ENCODE measurements at places on chromosomes 7 and 10.

DNA sequence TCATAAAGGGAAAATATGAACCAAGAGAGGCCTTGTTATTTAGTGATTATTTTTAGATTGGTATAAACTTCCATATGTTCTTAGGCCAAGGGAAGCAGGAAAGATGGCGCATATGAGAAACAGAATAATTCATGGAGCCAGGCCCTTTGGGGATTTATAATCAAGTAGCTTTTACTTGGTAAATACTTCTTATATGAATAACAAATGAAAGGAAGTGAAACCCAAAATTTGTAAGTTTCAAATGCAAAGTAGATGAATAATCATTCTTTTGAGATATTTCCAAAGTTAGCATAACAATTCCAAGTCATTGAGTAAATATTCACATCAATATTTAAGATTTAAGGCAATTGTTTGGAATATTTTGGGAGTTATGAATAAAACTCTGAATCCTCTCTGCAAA lies 13.9 kb upstream of the OPTN start:
- no peak for DNase-seq

- no peak for DNase-seq
Measured at GRCh38 chr10:108653531-108653930, 1269.8 kb downstream of the XPNPEP1 start.

GRCh38 chr7:86925221-86925620 lies 134.2 kb downstream of the ELAPOR2 start:
- no peak for DNase-seq

DNA sequence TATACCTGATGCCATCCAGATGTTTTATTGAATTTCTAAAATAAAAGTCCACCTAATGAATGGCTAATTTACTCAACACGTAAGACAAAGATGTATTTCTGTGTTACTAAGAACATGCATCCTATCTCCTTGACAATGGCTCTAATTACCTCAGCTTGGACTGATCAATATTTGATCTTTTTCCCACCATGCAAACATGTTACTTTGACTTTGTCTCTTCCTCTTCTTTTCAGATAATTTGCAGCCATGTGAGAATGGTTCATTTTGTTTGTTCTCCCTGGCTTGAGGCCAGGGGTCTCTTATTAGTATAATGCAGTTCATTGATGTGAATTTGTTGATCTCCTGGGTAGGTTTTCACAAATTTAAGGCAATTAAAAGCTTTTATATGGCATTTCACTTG lies 302.1 kb downstream of the ADK start:
- no peak for DNase-seq

GRCh38 chr10:97427571-97428179 lies 1.7 kb downstream of the PGAM1 start:
- DNase-seq, result no peak

- DNase-seq, result no peak
Measured at GRCh38 chr7:65927489-65928448, 54.2 kb downstream of the GUSB start.

DNA sequence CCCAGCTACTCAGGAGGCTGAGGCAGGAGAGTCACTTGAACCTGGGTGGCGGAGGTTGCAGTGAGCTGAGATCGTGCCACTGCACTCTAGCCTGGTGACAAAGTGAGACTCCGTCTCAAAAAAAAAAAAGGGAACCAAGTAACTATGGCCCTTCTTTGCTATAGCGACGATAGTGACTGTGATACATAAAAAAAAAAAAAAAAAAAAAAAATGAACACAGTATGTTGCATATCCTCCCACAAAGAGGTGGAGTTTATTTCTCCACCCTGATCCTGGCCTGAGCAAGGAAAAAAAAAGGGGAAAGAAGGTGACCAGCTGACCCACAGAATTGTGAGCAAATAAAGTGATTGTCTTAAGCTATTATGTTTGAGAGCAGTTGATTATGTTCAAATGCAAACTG lies 42.3 kb upstream of the STEAP1B start:
- DNase-seq, result no peak

DNA sequence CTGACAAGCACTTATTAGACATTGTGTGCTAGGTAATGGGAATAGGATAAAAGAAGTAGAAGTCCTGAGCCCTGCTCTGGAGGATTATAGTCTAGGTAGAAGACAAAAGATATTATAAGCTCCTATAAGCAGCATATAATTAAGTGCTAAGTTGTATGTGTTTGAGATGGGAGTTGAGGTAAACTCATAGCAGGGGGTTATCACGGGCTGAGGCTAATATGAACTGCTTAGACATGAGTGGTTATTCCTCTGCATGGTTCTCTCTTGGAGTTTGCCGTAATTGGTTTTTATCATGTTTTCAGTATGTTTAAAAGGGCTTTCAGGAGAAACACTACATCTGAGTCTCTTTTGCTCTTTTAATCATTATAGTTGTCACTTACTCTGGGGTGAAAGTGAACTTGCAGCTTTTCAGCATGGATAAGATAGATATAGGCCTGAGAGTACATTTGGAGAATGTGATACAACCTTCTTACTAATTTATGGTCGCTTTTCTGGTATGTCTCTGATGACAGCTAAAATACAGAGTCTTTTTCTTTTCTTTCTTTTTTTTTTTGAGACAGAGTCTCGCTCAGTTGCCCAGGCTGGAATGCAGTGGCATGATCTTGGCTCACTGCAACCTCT lies 39.0 kb downstream of the SMNDC1 start:
- peak; percentile 7 for DNase-seq

DNA sequence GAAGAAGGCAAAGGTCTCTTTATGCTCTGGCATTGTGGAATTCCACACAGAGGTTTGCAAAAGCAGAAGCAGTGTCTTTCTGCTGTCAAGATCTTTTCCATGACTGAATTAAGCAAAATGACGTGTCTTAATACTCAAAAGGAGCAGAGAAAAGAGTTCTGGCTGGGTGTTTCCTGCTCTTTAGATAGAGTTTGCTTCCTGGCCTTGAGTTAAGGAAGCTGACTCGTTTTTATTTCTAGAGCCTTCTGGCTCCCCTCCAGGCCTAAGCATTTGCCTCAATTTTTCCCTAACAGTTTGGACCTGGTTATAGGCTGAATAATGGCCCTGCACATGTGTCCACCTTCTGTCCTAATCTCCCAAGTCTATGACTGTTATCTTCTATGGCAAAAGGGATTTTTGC lies 21.6 kb downstream of the TAS2R41 start:
- no peak for DNase-seq

DNA sequence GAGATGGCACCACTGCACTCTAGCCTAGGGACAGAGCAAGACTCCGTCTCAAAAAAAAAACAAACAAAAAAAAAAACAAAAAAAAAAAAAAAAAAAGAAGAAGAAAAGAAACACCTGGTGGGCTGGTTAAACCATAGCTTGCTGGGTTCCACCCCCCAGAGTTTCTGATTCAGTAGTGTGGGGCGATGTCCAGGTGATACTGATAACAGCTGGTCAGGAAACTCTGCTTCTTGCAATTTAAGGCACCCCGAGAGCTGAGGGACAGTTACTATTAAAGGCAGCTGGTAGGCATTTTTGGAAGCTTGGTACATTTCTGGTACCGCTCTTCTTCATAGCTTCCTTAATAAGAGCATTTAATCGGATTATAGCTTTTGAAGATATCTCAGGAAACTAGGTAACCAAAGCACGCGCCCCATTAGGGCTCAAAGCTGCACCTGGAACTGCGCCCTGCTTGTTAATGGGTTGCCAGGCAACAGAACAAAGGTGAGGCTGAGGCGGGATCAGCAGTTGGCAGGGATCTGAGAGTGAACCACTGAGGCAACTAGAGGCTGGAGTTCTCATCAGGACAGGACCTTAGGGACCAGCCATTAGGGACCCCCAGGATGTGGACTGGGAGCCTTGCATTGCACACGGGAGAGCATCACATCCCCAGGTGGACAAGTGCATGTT lies 6.5 kb upstream of the SDK1 start:
- peak; percentile 42 for DNase-seq

- no peak for DNase-seq
Measured at GRCh38 chr7:81788246-81788645, 18.4 kb upstream of the HGF start.

- DNase-seq, result no peak
Measured at GRCh38 chr7:158446706-158447105, 140.9 kb downstream of the PTPRN2 start.

DNA sequence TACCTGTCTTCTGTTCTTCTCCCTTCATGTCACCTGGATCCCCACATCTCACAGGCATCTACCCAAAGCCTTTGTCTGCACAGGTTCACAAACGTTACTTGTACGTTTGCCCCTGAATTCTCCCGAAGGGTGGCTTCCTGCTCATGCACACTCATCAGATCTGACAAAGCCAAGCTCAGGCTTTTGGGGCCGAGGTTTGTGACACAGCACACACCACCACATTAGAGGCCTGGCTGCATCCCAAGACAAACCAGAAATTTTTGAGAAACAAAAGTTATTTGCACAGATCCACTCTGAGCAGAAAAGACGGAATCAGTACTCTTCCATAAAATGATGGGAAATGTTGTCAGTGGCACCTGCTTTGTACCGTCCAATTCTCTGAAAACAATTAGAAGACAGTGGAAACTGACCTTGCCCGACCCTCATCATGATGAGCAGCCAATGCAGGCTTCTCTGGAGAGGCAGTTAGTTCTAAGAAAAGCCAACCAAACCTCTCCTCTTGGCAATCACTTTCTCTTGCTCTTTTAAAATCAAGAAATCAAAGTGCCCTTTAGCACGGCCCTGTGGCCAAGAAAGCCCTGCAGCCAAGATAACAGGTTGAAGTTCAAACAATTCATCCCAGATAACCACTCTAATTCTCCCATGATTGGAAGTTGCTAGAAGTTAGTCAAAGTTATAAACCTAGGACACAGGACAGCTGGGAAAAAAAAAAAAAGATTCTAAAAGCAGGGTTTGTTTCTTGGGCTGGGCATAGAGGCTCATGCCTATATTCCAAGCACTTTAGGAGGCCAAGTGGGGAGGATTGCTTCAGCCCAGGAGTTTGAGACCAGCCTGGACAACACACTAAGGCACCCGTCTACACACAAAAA lies 13.6 kb upstream of the SVIL start:
- DNase-seq, result no peak

DNA sequence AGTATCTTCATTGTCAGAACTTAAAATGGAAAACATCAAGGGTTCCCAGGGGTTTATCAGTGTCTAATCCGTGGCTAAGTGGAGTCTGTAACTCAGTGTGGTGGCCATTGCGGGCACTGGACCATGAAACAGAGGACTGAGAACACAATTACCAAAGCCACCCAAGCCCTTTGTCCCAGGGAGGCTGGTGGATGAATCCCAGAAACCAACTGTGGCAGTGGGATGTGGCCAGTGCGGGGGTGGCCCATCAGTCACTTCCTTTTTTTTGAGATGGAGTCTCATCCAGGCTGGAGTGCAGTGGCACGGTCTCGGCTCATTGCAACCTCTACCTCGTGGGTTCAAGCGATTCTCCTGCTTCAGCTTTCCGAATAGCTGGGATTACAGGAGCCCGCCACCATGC lies 61.8 kb downstream of the TACC2 start:
- DNase-seq, result no peak

- no peak for DNase-seq
Measured at GRCh38 chr7:67753891-67754290, 757.3 kb downstream of the TYW1 start.

- no peak for DNase-seq
Measured at GRCh38 chr10:49187044-49187484, 1.1 kb downstream of the TMEM273 start.

GRCh38 chr7:1042492-1042833 lies 1.9 kb upstream of the GPR146 start:
- DNase-seq, result no peak

DNA sequence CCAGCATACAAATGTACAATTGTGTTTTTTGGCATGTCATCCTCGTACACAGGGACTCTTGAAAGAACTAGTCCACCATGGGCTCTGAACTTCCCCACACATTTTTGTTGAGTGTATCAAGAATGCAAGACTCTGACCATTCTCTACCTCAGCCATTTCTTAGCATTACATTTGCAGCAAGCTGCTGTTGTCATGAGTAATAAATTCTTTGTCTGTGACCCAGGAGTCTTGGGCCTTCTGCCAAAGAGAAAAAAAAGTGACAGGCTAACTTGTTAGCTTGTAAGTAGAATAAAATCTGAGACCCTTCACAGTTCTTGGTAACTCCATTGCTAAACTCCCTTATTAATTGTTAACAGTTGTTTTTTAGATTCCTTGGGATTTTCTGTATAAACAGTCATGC lies 542.3 kb upstream of the MBL2 start:
- DNase-seq, result no peak

DNA sequence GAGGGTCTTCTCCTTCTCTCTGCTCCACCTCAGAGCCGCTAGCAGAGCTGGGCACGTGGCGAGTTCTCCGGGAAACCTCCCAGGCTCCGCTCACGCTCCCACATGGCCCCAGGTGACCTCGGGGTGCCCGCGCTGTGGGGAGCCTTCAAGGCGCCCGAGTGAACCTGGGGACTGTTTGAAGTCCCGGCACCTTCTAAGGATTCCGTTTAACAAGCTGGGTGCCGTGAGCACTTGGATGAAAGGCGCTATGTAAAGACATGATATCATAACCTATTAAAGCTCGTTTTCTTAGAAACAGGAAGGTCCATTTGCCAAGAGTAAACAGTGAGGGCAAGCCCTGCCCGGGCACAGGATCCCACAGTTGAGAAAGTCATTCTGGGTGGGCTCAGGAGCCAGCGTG lies 15.8 kb upstream of the MYL10 start:
- no peak for DNase-seq

- no peak for DNase-seq
Measured at GRCh38 chr7:36219429-36219828, 66.4 kb downstream of the EEPD1 start.

GRCh38 chr10:4121502-4122380 lies 336.7 kb upstream of the KLF6 start:
- no peak for DNase-seq

DNA sequence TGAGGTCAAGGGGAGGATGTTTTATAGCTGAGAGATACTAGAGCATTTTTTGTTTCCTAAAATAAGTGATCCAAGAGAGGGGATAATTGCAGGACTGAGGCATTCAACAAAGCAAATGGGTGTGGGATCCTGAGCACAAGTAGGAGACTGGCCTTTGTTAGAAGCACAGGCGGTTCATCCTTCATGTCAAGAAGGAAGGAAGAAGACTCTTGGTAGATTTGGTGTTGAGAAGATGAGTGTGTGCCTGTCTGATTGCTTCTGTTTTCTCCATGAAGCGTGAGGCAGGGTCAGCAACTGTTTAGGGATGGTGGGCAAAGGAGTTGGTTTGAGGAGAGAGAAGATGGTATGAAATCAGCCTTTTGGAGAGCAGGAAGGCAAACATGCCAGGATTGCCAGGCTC lies 27.6 kb downstream of the STRIP2 start:
- DNase-seq, result no peak

GRCh38 chr10:22620140-22620857 lies 94.1 kb downstream of the PIP4K2A start:
- no peak for DNase-seq

- no peak for DNase-seq
Measured at GRCh38 chr10:64798297-64798696, 1277.1 kb downstream of the REEP3 start.

GRCh38 chr7:158051776-158052175 lies 535.8 kb downstream of the PTPRN2 start:
- no peak for DNase-seq

GRCh38 chr7:114484226-114484625 lies 69.6 kb downstream of the FOXP2 start:
- no peak for DNase-seq

- DNase-seq, result no peak
Measured at GRCh38 chr10:96513305-96513697, 425 bp downstream of the TLL2 start.

- no peak for DNase-seq
Measured at GRCh38 chr10:116417821-116418220, 9.8 kb upstream of the PNLIPRP3 start.
